ENCODE measurements at places on chromosomes 13 and 19. TPM values are rescaled to one million over a fixed set of nuclear protein-coding genes. Genes with fewer than 3 reads are reported as not detected.

The SIGLECL1 gene
- not detected for total RNA-seq

The KHSRP gene
- total RNA-seq: 167 TPM

The SMIM24 gene
- total RNA-seq: not detected

The GRK1 gene
- total RNA-seq: not detected

The THSD1 gene
- 12.1 TPM for total RNA-seq

The PCP2 gene
- total RNA-seq: not detected

The COMP gene
- total RNA-seq: 3.0 TPM

The PLEKHA4 gene
- 4.2 TPM for total RNA-seq

The ZNF43 gene
- total RNA-seq: 7.2 TPM

The RAVER1 gene
- 11.6 TPM for total RNA-seq

The PRKCG gene
- total RNA-seq: not detected

The CD209 gene
- not detected for total RNA-seq

The GNA15 gene
- total RNA-seq: under 0.01 TPM

The ADAT3 gene
- 1.5 TPM for total RNA-seq

Data from smooth muscle cell of the umbilical artery (primary cell).